Activated CD8-positive, alpha-beta memory T cell treated with anti-CD3 and anti-CD28 coated beads for 1 hour (primary cell): ENCODE measurements at places on chromosomes 7 and 10.

- DNase-seq: no peak
These were observed 55.7 kb downstream of the NOD1 start for GRCh38 chr7:30422922-30423321.

GRCh38 chr10:126294451-126294850 is 93.8 kb downstream of the ADAM12 start:
- DNase-seq: no peak

DNA sequence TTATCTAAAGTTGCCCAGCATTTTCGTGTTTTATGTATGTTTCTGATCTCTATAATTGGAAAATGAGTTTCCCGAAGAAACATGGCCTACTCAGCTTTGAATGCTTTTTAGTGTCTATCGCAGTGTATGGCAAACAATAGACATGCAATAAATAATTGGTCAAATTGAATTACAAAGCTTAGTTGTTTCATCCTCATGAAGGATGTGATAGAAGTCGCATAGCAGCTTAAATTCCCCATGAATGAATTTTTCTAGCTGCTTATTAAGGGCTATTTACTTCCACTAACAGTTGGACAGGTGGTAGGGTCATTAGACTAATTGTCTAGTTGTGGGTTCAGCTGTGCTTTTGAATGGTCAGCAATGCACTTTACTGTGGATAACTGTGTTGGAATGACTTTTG is 467.3 kb upstream of the MBL2 start:
- DNase-seq: no peak

GRCh38 chr10:3455385-3456334 is 283.1 kb upstream of the PITRM1 start:
- DNase-seq: no peak
